ENCODE measurements at places on chromosomes 5 and 9. TPM values are rescaled to one million over a fixed set of nuclear protein-coding genes. Genes with fewer than 3 reads are reported as not detected.
A peak's percentile ranks its signal among the peaks of the same experiment; 100 is the strongest.

DNA sequence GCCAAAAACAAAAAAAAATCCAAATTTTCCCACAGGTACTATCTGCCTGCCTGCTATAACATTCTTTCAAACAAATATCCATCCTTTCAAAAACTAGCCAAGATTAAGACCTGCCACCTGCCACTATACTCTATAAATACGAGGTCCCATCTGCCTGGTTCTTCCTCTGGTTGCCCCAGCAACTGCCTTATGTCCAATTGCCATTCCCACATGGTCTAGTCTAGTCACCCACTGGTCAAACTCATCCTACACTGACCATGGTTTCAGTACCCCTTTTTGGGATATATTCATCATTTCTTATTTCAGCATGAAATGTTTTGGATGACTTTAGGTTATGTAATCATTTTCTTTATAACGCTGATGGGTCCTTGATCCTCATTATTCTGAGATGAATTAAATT lies 95.1 kb upstream of the CCNG1 start:
- DNase-seq: no peak

The ACSL6 gene
- total RNA-seq: 0.86 TPM

DNA sequence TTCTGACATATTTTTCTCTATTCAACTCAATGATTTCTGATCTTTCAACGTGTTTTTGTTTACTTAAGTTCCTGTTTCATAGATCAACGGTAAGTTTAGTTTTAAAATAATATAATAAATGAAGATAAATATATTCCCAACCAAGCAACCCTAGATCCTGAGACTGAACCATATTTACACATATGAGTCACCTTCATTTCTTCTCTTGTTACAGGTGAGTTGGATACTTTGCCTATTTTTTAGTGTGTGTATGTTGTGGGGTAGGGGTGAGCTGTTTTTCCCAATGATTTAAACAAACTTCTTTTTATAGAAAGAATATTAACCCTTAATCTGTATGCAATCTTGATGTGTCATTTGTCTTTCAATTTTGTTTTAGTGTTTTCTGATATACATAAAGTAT lies 186.9 kb downstream of the MCTP1 start:
- no peak for DNase-seq

DNA sequence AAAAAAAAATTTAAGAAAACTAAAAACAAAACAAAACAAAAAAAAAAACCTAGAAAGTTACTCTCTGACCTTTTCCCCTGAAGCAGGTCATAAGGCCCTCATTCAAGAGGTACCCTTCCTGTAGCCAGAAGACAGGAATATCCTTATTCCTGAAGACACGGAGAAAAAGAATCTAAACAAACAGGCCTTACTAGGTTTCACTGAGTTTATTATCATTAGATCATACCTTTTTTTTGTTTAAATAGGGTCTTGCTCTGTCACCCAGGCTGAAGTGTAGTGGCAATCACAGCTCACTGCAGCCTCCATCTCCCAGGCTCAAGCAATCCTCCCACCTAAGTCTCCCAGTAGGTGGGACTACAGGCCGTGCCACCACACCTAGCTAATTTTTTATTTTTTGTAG lies 11.7 kb upstream of the CDKN2AIPNL start:
- DNase-seq: no peak

DNA sequence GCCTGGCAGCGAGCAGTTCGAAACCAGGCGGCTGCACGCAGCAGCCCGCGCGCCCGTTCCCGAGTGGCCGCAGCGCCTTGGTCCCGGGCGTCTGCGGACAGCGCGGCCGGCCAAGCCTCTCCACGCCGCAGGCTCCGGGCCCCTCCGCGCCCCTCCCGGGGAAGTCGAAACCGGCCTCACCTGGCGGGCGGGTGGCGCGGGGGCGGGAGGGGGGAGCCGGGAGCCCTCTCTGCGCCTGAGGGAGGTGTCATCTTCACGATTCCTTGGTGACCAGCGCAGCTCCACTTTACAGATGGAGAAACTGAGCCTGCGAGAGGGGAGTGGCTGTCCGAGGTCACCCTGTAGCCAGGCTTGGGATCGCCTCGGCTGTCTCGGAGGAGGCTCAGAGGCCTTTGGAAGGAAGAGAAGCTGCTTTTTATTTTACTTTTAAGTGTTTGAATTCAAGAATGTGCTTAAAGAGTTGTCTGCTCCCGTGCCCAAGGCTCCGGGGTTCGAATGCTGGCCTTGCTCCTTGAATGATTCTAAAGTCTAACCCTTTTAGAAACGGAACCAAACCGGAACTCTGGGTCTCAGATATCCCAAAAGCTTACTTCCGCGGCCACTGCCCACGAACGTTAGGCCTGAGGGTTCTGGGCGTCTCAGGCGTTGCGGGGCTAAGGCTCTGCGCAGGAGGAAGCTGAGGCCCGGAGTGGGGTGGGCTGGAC lies 662 bp downstream of the SUSD3 start:
- no peak for DNase-seq

DNA sequence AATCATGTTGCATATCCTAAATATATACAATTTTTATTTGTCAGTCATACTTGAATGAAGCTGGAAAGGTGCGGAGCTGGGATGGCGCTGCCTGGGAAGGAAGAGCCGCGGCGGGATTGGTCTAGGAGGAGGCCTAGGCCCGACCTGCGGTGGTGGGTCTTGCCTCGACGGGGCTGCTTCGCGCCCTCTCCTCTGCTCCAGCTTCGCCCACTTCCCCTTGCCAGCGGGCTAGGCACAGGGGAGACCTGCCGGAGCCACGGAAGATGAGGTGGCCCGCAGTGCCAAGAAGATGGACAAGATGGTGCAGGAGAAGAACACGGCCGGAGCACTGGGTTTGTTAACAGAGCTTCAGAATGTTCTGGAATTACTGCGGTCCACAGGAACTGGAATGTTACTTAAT lies 28.5 kb upstream of the CTSV start:
- DNase-seq: no peak

The SLC6A3 gene
- total RNA-seq: not detected

- DNase-seq: no peak
Measured at GRCh38 chr9:105911104-105911911, 217.0 kb downstream of the TMEM38B start.

GRCh38 chr9:23539311-23539710 lies 286.7 kb downstream of the ELAVL2 start:
- DNase-seq: no peak

- DNase-seq: no peak
Measured at GRCh38 chr5:178542455-178542854, 47.7 kb downstream of the COL23A1 start.

- DNase-seq: no peak
Measured at GRCh38 chr9:7782400-7783120, 17.0 kb downstream of the DMAC1 start.

- DNase-seq: no peak
Measured at GRCh38 chr5:56426693-56427092, 193.6 kb upstream of the ANKRD55 start.

GRCh38 chr9:124496463-124496862 lies 10.7 kb downstream of the NR5A1 start:
- no peak for DNase-seq

DNA sequence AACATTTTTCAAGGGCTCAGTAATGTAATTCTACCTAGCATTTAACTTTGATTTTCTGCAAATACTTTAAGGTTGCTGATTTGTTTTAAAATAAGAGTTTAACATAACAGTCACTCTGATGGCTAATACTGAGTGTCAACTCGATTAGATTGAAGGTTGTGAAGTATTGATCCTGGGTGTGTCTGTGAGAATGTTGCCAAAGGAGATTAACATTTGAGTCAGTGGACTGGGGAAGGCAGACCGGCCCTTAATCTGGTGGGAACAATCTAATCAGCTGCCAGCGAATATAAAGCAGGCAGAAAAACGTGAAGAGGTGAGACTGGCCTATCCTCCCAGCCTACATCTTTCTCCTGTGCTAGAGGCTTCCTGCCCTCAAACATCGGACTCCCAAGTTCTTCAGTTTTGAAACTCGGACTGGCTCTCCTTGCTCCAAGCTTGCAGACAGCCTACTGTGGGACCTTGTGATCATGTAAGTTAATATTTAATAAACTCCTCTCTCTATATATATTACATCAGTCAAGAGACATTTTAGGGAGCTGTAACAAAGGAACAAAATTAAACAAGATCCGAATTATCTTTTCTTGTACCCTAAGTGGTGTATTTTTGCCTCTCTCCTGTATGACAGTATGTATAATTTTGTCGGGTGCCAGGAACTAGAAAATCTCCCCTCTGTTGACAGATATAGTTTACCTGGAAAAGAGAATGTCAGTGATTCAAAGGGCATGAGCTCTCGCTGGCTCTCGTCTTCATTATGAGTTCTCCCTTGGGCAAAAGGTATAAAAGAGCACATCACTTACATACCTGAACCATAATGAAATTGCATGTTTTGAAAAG lies 576.1 kb downstream of the LRRC70 start:
- peak; percentile 31 for DNase-seq

DNA sequence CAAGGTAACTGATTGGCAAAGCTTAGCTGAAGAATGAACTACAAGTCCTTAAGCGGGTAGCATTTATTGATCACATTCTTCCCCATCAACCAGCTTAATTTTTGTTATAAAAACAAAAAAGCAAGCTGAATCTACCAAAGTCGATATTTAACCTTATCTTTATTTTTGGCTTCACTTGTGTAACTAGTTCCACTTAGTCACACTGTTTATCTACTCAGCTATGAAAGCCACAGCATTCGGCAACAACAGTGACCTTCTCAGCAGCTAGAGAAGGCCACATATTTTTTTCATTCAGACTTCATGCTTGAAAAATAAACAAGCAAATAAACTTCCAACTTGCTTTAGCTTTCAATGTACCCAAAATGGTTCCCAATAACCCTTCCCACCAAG lies 69.4 kb downstream of the KLHL3 start:
- no peak for DNase-seq

DNA sequence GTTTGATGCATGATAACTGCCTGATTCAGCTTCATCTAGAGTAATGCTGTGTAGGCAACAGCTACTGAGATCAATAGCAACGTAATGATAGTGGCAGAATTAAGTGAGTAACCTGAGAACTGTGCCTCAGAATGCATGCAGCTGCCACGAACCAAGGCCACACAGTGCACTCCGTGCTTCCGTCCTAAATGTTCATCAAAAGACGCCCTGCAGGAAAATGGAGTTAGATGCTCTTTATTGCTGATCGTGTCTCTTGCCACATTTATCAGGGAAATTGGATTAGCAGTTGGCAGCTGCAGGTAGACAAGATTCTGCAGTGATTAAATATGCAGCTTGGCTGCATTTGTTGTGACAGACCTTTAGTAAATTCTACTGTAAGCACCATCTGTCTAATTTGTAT lies 107.7 kb upstream of the TLX3 start:
- no peak for DNase-seq

DNA sequence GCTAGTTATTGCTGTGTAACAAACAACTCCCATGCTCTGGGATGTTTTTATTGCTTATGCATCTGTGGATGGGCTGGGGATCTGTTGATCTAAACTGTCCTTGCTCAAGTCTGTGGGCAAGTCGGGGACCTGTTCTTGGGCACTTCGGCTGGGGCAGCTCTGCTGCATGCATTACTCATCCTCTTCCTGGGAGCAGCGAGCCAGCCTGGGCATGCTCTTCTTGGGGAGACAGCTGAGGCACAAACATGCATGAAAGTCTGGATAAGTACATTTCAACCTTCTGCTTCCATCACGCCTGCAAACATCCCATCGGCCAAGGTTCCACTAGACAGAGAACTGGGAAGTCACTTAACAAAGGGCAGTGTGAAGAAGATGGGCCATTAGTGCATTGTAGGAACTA lies 66.3 kb downstream of the ANKRD33B start:
- no peak for DNase-seq

- DNase-seq: no peak
Measured at GRCh38 chr5:80704221-80704620, 49.4 kb upstream of the DHFR start.

GRCh38 chr5:173301695-173302545 lies 26.3 kb downstream of the STC2 start:
- no peak for DNase-seq

- no peak for DNase-seq
Measured at GRCh38 chr9:124562328-124562727, 55.1 kb upstream of the NR5A1 start.

The RNF208 gene
- 14.2 TPM for total RNA-seq

The SPEF2 gene
- 8.0 TPM for total RNA-seq

- DNase-seq: no peak
Measured at GRCh38 chr5:180166176-180166575, 42.8 kb downstream of the RASGEF1C start.

DNA sequence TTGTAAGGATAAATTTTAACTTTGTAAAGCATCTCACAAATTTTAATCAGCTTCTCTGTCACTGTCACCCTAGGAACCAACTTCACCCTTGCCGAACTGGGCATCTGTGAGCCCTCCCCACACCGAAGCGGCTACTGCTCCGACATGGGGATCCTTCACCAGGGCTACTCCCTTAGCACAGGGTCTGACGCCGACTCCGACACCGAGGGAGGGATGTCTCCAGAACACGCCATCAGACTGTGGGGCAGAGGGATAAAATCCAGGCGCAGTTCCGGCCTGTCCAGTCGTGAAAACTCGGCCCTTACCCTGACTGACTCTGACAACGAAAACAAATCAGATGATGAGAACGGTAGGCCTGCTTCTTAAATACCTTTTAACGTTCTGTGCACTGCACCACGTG lies 916.3 kb upstream of the WWC1 start:
- DNase-seq: no peak

The OBP2B gene
- total RNA-seq: not detected

The SLC46A2 gene
- total RNA-seq: not detected

The RASGRF2 gene
- total RNA-seq: 26.3 TPM

The TOPORS gene
- total RNA-seq: 13.8 TPM

The SLC23A1 gene
- 2.8 TPM for total RNA-seq

The ADAMTSL1 gene
- total RNA-seq: not detected

The NR5A1 gene
- total RNA-seq: not detected
